ENCODE measurements at places on chromosomes 7 and 10. TPM values are rescaled to one million over a fixed set of nuclear protein-coding genes. Genes with fewer than 3 reads are reported as not detected.
A peak's percentile ranks its signal among the peaks of the same experiment; 100 is the strongest.

DNA sequence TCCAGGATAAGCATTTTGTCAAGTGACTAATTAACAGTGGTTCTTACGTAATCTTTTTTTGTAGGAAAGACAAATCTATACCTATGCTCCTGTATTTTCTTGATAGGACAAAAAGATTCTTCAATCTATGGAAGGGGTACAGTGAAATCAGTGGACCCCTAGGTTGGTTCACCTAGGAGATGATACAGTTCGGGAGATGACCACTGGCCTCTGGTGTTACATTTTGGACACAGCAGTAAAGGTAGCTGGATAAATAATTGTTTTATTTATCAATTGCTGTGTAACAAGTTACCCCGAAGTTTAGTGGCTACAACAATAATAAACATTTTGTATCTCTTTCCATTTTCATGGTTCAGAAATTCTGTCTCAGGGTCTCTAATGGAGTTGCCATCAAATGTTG is 288.2 kb upstream of the MAGI2 start:
- DNase-seq = no peak

Gene HECW1
- total RNA-seq = not detected

- DNase-seq = no peak
Measured at GRCh38 chr7:50677638-50677996, 105.1 kb downstream of the GRB10 start.

DNA sequence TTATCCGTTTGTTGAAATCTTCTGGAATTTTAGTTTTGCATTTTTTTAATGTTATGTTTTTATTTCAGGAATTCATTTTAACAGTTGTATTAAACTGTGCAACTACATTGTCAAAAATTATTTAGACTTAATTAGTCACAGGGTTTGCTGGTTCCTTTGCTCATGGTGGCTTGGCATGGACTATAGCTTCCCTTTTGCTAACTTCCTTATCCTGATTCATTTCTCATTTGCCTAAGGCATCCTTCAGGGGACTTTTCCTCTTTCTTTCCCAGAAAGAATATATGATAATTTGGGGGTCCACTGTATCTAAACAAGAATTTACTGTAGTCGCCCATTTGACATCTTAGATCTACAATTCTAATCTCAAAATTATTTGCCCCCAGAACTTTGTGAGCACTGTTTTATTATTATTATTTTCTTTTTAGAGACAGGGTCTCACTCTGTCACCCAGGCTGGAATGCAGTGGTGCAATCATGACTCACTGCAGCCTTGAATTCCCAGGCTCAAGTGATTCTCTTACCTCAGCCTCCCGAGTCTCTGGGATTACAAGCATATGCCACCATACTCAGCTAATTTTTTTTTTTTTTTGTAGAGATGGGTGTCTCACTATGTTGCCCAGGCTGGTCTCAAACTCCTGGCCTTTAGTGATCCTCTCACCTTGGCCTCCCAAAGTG is 13.9 kb downstream of the FIGNL1 start:
- DNase-seq = peak; percentile 15

- no peak for DNase-seq
Measured at GRCh38 chr7:157877298-157878090, 540.7 kb downstream of the DNAJB6 start.

Gene AKR1C1
- 10.5 TPM for total RNA-seq

Data from pulmonary artery endothelial cell (primary cell).